KG1 (cell line): ENCODE measurements at places on chromosomes 5 and 9.

DNA sequence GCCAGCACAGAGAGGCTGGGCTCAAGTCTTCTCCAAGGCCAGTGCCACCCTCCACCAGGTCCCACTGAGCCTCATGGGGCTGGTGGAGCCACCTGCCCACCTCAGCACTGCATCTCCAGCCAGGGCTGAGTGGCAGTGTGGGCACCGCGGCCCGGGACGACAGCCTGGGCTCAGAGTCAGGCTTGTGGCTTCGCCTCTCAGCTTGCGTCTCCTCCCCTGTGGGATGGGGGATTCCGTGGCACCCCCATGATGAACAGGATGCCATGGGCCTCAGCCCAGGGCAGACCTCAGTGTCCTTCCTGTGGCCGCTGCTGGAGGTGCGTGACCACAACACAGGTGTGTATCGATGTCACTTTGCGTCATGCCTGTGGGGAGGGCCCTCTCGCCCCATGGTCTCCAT, 136.4 kb upstream of the PPP1R26 start:
- DNase-seq, result no peak

DNA sequence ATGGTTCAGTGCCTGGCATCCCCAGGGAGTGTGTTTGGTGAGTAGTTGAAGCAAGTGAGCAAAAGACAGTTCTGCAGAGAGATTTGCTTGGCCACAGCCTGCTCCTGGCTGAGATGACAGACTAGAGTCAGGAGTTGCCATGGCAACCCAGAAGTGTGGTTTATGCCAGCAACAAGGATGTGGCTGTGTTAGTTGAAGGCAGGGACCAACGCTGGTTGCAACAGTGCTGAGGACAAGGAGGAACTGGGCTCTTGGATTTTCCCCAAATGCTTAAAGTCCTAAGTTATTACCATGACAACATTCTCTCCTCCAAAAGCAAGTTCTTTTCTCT, 2.7 kb downstream of the NXNL2 start:
- DNase-seq, result no peak

DNA sequence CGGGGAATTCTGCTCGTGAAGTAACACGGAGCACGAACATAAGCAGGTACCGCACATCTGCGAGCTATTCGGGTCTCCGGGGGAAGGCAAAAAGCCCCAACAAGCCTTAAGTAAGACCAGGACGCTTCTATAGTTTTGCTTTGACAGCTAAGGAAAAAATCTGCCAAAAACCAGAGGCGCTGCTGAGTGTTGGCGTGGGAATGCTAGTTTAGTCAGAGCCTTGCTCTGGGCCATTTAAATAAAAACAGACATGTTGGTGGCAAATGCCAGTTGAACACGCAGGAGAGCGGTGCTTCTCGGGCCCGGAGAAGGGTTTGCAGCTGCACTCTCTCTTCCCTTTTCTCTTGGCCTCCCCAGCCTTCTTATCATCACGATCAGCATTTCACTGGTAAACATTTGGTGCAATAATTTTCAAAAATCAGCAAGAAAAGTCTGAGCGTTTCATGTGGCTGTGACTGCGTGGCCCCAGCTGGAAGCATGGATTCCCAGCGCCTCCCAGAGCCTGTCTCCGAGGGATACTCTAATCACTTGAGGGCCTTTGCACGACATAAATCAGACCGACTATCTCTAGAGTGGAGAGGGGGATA, 6.4 kb upstream of the NOTCH1 start:
- peak; percentile 18 for DNase-seq

- DNase-seq, result no peak
Measured at GRCh38 chr9:137581361-137582285, 2.9 kb upstream of the DPH7 start.

- no peak for DNase-seq
Measured at GRCh38 chr5:7813576-7813975, 37.4 kb downstream of the CFAP90 start.

GRCh38 chr9:136110082-136111061, 8.3 kb downstream of the TMEM250 start:
- no peak for DNase-seq

GRCh38 chr5:136763548-136763947, 398.2 kb upstream of the TRPC7 start:
- DNase-seq, result no peak

- DNase-seq, result no peak
Measured at GRCh38 chr9:77981332-77981731, 50.3 kb downstream of the GNAQ start.

- no peak for DNase-seq
Measured at GRCh38 chr9:112785986-112786385, 35.4 kb downstream of the SNX30 start.

GRCh38 chr5:68316469-68316868, 100.9 kb downstream of the PIK3R1 start:
- DNase-seq, result no peak

DNA sequence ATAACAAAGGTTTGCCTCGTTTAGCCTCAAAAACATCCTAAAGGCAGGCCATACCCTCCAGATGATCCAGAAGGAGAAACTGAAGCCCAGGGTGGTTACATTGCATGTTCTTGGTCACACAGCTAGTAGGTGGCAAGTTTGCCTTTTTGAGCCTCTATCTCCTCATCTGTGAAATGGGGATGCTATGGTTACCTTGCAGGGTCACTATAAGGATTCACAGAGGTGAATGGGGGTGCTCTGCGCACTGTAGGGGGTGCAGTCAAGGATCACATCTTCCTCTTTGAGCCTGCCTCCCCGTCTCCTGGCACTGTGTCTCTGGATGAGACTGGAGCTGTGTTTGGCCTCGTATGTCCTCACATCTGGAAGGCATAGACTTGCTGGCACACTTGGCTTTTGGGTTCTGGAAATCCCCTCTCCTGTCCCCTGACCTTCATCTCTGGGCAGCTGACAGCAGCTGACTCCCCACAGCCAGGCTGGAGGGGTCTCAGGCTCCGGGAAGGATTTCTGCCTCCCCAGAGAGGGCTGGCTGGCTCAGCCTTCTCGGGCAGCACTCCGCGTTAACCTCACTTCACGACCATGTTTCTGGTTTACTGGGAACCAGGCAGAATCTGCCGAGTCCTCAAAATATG, 167.7 kb downstream of the RGS3 start:
- no peak for DNase-seq

DNA sequence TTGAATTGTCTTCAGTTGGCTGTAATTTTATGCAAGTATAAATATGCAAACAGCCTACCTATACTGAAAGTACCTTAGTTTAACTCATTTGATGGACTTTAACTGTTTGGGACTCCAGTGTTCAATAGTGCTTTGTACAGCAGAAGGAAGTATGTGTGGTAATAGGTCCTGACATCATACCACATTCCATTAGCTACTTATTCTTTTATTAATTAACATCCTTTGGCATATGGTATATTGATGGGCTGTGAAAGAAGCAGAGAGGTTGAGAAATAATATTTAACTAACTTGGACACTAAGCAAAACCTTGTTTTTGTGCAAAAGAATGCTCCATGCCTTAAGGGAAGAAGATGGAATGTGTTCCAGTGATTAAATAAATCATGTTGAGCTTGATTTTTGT, 97.6 kb upstream of the SEMA6A start:
- DNase-seq, result no peak

GRCh38 chr5:61084658-61085057, 77.6 kb downstream of the SMIM15 start:
- DNase-seq, result no peak

GRCh38 chr5:58453306-58453705, 6.6 kb downstream of the PLK2 start:
- DNase-seq, result no peak

DNA sequence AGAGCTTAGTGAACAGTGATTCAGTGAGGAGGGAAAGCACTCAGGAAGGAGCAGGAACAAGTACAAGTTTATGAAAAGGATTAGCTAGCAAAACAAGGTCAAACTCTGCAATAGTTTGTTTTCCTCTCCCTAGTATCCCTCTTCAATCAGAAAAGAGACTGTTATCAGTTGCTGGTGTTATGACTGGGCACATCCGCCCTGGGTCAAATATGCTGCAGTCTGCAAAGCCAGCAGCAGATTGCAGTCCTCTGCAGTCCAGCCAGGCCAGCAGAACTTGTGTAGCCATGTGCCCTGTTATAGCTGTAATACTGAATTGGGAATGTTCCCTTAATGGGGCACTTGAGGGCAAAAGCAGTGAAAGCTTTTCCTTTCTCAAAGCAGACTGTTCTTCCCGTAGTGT, 12.0 kb downstream of the PCDHAC2 start:
- no peak for DNase-seq

DNA sequence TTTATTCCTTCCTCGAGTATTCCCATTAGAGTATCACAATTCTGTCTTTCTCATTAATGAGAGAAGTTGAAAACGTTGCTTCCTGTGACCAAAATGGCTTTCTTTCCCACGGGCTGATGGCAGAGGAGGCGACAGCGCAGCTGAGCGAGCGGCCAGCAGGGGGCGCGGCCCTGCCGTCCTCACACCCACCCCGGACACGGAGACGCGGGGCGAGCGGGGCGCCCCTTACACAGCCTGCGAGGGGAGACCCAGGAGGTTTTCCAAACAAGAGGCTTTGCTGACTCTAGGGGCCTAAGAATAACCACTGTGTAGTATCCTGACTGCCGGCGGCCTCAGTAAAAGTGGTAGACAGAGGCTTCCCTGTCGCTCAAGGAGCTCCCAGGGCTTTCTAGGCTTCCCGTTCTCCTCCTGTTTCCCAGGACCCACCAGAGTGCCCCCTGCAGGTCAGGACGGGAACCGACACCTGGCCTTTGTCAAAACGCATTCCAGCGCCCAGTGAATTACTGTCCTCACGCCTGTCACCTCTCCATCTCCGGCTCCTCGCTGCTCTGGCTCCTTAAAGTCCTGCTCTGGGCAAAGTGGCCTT, 27.3 kb upstream of the FGF1 start:
- peak; percentile 86 for DNase-seq

DNA sequence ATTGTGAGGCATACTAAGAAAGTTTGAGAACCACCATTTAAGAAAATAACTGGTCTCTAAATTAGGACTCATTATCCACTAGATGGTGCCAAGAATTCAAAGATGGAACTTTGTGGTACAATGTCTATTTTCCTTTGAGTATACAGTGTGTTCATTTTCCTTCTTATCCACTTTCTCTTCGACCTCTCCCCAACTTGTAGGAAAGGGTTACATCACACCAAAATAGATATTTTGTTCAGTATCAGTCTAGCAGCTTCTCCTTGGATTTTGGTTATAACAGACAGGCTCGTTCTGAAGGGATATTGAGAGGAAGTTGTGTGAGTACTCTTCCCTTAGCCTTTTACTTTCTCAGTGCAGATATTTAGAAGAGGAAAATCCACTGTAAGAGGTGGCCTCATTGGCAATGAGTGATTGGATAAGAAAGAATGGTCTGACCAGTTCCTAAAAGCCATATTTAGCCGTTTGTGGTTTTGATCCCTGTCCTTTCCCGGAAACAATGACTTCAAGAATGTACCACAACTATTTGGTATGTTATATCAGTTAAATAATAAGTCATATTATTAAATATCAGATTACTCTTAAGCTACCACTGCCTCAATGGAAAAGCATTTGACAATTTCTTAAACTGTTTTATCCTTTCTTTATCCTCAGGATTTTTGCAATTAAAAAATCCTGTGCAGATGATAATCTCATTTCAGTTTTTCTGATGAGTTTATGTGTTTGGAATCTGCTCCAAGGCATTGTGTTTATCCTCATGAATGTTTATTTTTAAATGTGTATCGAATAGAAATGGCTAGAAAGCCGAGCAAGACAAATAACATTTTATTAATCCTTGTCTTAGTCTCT, 69.0 kb upstream of the GRAMD2B start:
- no peak for DNase-seq

DNA sequence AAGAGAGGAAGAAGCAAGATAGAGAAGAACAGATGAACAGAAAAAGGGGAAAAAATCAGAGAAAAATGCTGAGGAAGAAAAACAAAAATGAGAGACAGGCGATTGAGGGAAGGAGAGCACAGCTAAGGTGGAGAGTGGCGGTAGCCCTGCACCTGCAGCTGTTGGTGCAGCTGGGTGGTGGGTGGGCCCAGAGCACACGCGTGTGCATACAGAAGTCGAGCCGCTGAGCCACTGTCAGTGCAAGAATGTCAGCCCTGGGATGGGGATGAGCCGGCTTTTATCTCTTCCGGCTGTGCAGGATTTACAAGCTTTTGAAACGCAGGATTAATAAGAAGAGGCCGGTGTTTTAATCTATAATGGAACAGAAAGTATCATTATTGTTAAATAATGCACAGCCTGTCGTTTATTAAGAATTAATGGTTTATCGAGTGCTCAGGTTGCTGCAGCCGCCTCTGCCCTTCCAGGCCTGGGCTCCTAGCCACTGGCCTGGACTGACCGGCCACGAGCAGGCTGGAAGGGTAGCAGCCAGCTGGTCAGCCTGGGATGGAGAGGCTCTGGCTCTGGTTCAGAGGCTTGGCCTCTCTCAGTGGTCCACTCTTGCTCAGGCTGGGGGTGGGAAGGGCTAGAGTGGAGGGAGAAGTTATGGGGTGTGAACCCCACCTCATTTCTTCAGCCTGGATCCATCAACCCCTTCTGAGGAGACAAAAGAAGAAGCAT, 68.7 kb downstream of the PCDH1 start:
- DNase-seq, result no peak

GRCh38 chr9:19620326-19620725, 168.5 kb downstream of the SLC24A2 start:
- no peak for DNase-seq

- no peak for DNase-seq
Measured at GRCh38 chr5:124645396-124645795, 101.0 kb downstream of the ZNF608 start.

DNA sequence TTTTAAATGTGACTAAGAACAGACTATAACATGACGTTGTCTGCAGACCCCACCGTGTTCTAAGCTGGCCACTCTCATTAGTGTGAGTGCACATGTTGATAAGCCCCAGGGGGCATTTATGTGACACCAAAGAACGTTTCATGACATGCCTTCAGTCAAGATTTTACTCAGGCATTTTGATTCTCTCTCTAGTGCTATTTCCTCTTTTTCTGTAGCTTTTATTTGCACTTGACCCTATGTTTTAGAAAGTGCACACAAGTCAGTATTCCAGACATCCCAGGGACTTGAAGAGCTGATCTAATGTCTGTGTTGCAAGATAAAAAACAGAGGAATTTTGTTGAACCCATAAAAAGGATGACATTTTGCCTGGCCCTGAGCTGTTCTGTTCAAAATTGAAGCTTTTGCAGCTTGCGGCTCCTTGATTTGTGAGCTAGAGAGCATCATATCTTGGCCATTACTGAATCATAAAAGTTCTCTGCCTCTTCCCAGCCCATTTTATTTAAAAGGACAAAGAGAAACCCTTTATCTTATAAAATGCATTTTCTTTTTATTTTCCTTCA, 80.9 kb upstream of the TYRP1 start:
- no peak for DNase-seq

DNA sequence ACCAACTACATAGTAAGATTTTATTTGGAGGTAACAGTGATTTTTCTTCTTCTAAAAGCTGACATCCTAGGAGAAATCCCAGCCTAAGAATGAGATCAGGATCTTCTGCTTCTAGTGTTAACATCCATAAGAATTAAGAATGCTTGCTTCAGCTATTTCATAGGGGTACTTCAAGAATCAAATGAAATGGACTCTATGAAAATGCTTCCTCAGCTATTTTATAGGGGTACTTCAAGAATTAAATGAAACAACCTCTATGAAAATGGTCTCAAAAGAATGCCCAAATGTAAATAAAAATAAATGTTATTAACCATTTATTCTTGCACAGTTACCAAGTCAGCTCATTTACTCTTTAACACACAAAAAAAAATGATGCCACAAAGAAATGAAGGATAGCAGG, 31.5 kb downstream of the ZNF608 start:
- no peak for DNase-seq

- no peak for DNase-seq
Measured at GRCh38 chr5:147510885-147511284, 1.0 kb upstream of the DPYSL3 start.

- DNase-seq, result peak; percentile 5
Measured at GRCh38 chr5:96537386-96537785, 104.3 kb upstream of the PCSK1 start.

GRCh38 chr9:5468850-5469249, 18.5 kb downstream of the CD274 start:
- DNase-seq, result no peak
